ENCODE measurements at places on chromosomes 1 and 21.

DNA sequence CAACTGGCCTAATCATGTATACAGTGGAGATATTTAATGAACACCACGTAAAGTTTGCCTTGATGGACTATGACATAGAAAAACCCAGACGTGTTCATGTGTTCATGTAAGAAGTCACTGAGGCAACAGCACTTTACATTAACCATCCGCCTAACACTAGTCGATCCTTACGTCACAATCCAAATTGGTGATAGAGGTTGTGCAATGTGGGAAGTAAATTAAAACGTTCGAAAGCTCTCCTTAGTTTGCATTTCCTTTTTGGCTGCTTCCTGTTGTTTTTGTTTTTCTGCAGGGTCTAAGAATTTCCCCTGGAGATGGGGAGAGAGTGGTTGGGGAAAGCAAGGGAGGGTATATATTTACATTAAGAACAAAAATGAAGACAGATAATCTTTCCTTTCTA, 587.5 kb upstream of the ADGRL2 start:
- no peak for DNase-seq

- no peak for DNase-seq
Observed at GRCh38 chr1:182236651-182237077, 154.9 kb downstream of the GLUL start.

DNA sequence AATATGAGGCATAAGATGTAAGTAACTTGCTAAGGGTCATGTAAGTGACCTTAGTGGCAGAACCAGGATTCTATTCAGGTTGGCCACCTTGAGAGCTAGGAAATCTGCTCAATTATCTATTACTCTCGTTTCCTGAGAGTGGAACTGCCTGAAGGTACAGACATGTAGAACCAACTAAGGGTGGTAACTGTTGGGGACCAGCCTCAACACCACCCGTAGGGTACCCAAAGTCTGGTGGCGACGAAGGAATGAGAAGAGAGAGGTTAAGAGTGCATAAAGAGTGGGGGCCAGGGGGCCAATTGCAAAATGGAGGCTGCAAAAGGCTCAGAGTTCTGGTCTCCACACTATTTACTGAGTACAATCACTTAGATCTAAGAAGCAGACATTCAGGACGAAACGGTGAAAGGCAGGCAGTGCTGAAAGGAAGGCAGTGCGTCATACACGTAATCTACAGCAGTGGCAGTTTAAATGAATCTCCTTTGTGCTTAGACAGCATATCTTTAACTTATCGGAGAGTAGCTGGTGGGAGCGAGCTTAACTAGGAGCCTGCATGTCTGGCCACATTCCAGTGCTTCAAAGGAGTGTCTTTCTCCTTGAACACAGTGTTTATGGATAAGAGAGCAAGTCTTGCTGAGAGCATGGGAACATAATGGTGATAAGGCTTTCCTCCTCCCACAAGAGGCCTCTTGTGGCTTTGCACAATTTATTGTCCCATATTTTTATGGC, 25.0 kb downstream of the SRSF4 start:
- no peak for DNase-seq

- DNase-seq, result no peak
Observed at GRCh38 chr1:68453060-68453670, 3.4 kb upstream of the RPE65 start.

GRCh38 chr1:216904471-216904870, 181.2 kb upstream of the ESRRG start:
- no peak for DNase-seq

DNA sequence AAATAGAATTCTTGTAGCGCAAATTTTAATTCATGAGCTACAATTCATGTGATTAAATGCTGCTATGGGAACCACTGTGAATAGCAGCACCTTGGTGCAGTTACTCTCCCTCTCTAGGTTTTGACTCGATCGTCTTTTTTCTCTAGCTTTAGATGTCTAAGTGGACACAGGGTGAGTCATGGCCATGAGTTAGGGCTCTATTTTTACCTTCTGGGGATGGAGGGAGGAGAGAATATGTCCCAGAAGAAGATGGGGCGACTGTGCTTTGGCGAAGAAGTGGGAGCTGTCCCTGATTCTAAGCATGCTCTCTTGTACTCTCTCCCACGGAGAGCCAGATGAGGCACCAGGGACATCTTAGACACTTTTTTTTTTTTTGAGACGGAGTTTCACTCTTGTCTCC, 1.6 kb upstream of the OR2B11 start:
- no peak for DNase-seq

- DNase-seq, result no peak
Observed at GRCh38 chr1:158140764-158141192, 39.9 kb upstream of the CD1D start.

GRCh38 chr1:245776694-245777332, 622.0 kb downstream of the KIF26B start:
- DNase-seq, result no peak

DNA sequence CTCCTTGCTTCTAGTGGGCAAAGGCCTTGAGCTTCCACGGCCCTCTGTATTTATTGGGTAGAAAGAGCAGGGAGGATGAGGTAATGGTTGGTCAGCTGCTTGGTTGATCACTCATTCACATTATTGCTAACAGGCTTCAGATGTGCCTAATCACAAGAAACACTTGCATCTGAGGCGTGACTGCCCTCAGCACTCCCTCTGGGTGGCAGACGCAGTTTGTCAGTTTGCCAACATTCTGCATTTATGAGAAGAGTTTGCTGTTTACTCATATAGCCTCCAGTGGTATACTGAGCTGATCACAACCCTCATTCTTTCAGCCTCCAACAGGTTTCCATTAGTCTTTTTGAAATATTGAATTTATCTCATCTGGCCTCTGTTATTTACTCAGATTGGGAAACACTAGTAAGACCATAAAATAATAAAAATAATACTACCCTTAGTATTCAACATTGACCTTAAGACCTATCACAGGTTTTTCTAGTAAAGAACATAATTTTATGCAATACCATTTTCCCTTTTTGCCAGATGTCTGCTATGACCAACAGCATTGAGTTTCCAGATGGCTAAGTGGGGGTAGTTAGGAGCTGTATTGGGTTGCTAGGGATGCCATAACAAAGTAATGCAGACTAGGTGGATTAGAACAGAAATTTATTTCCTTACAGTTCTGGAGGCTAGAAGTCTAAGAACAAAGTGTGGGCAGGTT, 53.3 kb downstream of the PTGFR start:
- DNase-seq, result no peak

GRCh38 chr1:108612496-108612895, 48.4 kb downstream of the HENMT1 start:
- no peak for DNase-seq

DNA sequence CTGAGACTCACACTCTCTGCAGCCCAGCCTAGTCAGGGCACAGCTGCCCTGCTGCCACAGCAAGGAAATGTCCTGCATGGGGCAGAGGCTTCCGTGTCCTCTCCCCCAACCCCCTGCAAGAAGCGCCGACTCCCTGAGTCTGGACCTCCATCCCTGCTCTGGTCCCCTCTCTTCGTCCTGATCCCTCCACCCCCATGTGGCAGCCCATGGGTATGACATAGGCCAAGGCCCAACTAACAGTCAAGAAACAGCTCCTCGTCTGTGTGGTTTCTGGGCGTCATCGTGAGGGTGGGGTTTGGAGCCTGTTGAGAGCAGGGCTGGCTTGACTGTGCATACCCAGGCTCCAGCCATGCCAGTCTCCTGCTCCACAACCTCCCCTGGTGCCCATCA, 19.5 kb downstream of the FAAH start:
- peak; percentile 73 for DNase-seq

DNA sequence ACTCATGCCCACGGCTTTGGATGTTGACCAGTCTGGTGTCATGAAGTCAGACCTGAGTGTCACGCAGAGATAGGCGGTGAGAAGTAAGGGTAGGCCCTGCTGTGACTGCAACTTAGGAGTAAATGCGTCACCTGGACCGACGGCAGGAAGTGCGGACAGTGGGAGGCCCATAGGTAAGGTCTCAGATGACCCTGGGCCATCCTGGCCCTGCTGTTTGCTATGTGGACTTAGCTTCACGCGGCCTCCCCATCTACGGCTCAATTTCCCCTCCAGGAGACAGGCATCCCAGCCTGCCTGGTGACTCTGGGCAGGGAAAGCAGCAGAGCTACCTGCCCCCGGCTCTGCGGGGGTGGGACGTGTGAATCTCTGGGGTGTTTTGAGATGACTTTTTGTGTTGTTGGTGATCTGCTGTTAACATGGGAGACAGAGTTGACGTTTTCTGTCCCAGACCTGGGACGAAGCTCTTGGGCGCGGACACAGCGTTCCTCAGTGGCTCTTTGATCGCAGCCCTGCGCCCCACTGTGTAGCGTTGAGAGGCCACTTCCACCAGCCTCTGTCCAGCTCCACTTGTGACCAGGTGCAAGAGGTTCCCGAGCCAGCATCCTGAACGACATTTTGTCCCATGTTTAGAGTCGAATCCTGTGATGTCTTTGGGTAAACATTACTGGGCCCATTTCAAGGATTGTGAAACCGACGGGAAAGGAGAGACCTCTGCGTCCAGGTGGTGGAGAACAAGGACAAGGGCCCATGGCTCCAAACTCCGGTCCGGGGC, 39.9 kb downstream of the CRYAA start:
- DNase-seq, result peak; percentile 31

DNA sequence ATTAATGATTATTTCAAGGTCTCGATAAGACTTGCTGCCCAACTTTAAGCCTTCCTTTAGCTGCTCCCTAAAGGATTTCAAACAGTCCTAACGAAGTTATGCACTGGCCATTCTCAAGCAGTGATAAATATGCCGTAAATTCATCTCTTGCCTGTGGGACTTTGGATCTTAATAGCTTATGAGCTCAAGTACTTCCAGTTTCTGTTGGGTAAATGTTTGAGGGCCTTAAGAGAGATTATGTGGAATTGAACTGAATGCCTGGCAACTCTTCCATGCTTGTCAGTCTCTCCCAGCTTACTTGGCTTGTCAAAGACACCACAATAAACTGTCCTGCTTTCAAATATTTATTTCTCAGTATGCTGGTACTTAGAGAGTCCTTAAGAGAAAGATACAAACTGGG, 3.5 kb upstream of the OR10J4 start:
- no peak for DNase-seq

DNA sequence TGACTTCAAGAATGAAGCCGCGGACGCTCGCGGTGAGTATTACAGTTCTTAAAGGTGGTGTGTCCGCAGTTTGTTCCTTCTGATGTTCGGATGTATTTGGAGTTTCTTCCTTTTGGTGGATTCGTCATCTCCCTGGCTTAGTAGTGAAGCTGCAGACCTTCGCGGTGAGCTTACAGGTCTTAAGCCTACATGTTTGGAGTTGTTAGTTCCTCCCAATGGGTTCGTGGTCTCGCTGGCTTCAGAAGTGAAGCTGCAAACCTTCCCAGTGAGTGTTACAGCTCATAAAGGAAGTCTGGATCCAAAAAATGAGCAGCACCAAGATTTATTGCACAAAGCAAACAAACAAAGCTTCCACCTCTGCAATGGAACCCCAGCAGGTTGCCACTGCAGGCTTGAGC, 14.7 kb downstream of the LDLRAD1 start:
- DNase-seq, result no peak

- peak; percentile 38 for DNase-seq
Observed at GRCh38 chr1:24003331-24003972, 23.3 kb upstream of the SRSF10 start.

GRCh38 chr1:39130325-39130724, 74.2 kb upstream of the MACF1 start:
- DNase-seq, result no peak

GRCh38 chr1:114341856-114342255, 169.1 kb downstream of the TRIM33 start:
- no peak for DNase-seq

GRCh38 chr1:53081384-53082066, 19.5 kb downstream of the PODN start:
- DNase-seq, result no peak

GRCh38 chr1:100152271-100152670, 19.3 kb downstream of the TRMT13 start:
- no peak for DNase-seq

DNA sequence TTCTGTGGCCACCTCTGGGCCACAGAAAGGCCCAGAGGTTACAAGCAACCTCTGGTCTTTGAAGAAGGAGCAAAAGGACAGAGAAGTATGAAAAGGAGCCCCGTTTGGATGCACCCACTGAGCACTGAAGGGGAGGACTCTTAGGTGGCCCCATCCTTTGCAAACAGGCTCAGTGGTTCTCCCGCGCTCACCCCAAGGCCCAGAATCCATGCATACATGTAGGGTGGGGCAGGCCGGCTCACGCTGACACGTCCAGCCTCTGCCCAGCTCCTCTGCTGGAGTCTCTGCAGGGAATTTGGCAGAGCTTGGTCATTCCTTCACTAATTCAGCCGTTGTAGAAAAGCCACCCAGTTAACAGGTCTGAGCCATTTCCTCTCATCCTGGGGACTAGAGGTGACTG, 61.3 kb upstream of the AJAP1 start:
- DNase-seq, result no peak

GRCh38 chr1:5717031-5717682, 275.1 kb downstream of the NPHP4 start:
- no peak for DNase-seq

GRCh38 chr1:175317779-175318178, 125.2 kb upstream of the KIAA0040 start:
- DNase-seq, result no peak

DNA sequence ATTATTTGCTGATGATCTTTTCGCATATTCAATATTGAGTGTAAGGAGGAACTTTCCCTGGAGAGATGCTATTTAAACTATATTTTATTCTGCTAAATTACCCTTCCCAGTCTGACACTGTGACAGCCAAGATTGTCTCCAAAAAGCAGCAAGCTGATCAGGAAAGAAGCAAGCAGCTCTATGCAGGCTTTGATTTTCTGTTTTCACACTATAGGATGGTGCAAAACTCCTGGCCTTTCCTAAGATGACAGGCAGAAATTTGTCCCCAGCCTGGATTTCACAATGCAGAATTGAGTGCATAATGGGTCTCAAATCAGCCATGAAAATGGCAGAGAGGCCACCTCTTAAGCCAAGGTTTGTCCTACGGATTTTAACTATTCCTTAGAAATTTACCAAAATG, 1.1 kb downstream of the SGIP1 start:
- DNase-seq, result no peak

GRCh38 chr1:218531936-218532335, 186.8 kb downstream of the TGFB2 start:
- no peak for DNase-seq

GRCh38 chr1:202397256-202397655, 48.8 kb downstream of the PPP1R12B start:
- DNase-seq, result no peak

DNA sequence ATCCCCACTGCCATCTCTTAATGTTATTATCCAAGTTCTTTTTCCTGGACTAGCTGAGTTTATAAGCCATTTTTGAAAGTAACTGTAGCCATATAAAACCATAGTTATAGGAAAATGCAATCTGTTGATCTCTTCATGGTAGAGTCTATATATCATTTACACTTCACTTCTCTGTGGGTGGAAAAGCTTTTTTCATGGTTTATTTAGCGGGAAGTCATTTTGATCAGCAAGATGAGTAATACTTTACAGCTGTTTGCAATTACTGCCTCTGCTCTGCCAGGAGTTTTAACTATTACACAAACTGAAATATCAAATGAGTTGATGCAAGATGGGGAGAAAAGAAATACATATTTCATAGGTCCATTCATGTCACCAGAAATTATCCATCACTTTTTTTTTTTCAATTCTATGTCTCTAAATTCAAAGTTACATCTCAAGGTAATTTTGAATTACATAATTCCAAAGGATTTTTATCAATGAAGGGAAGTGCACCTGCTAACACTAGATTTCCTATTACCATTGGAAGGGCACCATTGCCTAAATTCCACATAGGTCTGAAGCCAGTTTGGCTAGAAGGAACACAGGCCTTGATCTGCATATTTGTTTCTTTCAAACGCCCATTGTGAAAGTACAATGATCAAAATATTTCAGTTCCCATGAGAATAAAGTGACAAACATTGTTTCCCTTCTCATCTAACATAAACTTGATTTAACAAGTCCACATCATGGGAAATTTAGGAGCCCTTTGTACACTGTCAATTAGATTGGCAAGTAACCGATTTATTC, 296.7 kb downstream of the ZNF326 start:
- no peak for DNase-seq

Measured in H9 (cell line).